ENCODE measurements at places on chromosomes 2 and 18. TPM values are rescaled to one million over a fixed set of nuclear protein-coding genes. Genes with fewer than 3 reads are reported as not detected.

Gene ARID5A
- total RNA-seq = 26.3 TPM

Gene CD8A
- total RNA-seq = not detected

Gene SIGLEC15
- 0.37 TPM for total RNA-seq

Gene LINC00305
- not detected for total RNA-seq

Gene SESTD1
- total RNA-seq = 103 TPM

Gene CNGA3
- not detected for total RNA-seq

Gene ELOA2
- total RNA-seq = not detected

Gene REG1B
- not detected for total RNA-seq

Gene SLC4A3
- 11.6 TPM for total RNA-seq

Measured in osteocyte (in vitro differentiated cells).